ENCODE measurements at places on chromosomes 12 and 14.

GRCh38 chr14:26959972-26960660, 362.3 kb upstream of the NOVA1 start:
- peak; percentile 55 for DNase-seq

- DNase-seq = peak; percentile 78
Observed at GRCh38 chr14:101496776-101497683, 64.3 kb upstream of the DIO3 start.

GRCh38 chr14:88823968-88824313, 510 bp upstream of the TTC8 start:
- DNase-seq = no peak

DNA sequence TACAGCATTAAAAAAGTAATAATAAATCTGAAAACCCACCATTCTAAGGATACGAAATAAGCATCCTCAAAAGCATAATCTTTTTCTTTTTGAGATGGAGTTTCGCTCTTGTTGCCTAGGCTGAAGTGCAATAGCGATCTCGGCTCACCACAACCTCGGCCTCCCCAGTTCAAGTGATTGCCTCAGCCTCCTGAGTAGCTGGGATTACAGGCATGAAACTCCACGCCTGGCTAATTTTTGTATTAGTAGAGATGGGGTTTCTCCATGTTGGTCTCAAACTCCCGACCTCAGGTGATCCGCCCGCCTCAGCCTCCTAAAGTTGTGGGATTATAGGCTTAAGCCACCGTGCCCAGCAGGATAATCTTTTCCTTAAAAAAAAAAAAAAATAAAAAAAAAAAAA, 4.3 kb downstream of the CCNT1 start:
- DNase-seq = no peak

GRCh38 chr14:34436118-34436905, 25.7 kb downstream of the SPTSSA start:
- no peak for DNase-seq

DNA sequence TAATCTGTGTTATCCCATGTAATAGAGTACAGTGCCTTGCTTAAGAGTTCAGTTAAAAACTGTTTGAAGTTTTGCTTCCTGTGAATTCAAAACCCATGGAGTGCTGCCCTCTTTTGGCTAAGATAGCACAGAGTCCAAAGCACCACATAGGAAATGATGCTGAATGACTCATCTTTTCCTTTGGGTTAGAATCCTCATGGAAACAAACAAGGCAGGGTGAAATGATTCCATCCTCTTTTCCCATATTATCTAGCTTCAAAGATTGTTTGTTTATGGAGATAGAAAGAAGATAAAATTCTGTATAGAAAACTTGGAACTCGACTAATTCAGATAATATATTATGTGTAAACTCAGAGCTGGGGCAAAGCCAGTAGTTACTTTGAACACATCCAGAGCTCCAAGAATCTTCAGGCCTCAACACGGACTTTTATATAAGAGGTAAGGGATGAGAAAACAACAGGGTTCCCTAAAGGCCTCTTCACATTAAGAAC, 87.4 kb downstream of the OTOGL start:
- DNase-seq = peak; percentile 69

DNA sequence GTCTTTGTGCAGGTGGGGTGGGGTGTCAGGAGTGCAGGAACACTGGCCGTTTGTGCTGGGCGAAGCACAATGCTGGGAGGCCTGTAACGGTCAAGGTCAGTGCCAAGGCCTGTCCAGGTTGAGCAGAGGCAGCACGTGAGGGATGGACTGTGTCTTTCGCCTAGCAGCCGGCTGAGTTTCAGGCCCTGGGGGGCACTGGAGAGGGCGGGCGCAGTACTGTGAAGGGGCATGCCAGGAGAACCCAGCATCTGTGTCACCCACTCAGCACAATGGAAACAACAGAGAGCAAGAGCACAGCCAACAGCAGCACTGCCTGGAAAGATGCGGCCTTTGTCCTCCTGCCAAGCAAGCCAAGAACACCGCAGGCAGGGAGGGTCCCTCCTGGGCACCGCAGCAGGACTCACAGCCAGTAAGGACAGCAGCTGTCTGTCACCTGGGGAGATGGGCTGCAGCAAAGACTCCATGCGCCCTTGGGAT, 25.2 kb downstream of the SLC25A47 start:
- no peak for DNase-seq

GRCh38 chr12:53506450-53506785, 866 bp downstream of the NPFF start:
- no peak for DNase-seq

Data from neural progenitor cell (in vitro differentiated cells).